ENCODE measurements at places on chromosomes 2 and 18. TPM values are rescaled to one million over a fixed set of nuclear protein-coding genes. Genes with fewer than 3 reads are reported as not detected.
A peak's percentile ranks its signal among the peaks of the same experiment; 100 is the strongest.

GRCh38 chr2:218245214-218245613 is 15.6 kb upstream of the GPBAR1 start:
- DNase-seq = peak; percentile 86
- H3K4me1 ChIP-seq = peaks cover 39% of the 10 kb centered on the region
- H3K27ac ChIP-seq = peak overlapping the region; percentile 84
- H3K27me3 ChIP-seq = no peaks in the 10 kb centered on the region
- no peak overlapping the region for H3K4me3 ChIP-seq

GRCh38 chr2:166229678-166230023 is 101.8 kb upstream of the SCN1A start:
- H3K27me3 ChIP-seq = no peaks in the 10 kb centered on the region
- H3K27ac ChIP-seq = no peak overlapping the region
- DNase-seq = no peak
- H3K36me3 ChIP-seq = no peaks in the 10 kb centered on the region
- no peak overlapping the region for H3K4me3 ChIP-seq

DNA sequence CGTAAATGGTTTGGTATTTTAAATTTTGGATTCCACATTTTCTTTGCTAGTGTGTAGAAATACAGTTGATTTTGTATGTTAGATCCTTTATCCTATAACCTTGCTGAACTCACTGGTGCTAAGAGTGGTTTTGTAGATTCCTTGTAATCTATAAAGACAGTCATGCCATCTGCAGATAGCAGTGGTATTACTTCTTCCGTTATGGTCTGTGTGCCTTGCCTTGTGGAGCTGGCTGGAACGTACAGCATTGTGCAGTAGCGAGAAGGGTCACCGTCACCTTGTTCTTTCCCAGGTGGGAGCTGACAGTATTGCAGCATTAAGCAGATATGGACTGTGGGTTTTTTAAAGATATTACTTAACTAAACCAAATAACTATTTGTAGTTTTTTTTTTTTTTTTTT is 33.7 kb downstream of the ATP9B start:
- no peaks in the 10 kb centered on the region for H3K4me1 ChIP-seq
- no peak overlapping the region for H3K27ac ChIP-seq
- no peak overlapping the region for H3K4me3 ChIP-seq

DNA sequence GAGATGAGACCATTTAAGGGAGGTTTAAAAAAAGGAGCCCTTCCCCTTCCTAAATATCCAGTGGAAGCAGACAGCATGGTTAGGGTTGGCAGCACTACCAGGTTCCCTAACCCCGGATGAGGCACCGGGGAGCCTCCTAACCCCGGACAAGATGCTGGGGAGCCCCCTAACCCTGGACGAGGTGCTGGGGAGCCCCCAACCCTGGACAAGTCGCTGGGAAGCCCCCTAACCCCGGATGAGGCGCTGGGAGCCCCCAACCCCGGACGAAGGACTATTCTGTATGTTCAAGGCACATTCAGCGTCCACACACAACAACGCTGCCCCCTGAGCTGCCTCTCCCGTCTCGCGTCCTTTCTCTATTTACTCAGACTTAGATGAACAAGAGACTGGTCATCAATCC is 51.9 kb downstream of the ANKMY1 start:
- H3K4me3 ChIP-seq = no peak overlapping the region
- DNase-seq = no peak
- no peaks in the 10 kb centered on the region for H3K27me3 ChIP-seq
- H3K4me1 ChIP-seq = no peaks in the 10 kb centered on the region

The SNED1 gene
- total RNA-seq = 0.09 TPM

The SCYGR2 gene
- not detected for total RNA-seq

The SIX2 gene
- 0.89 TPM for total RNA-seq

The CUL3 gene
- 47.6 TPM for total RNA-seq

The LPIN1 gene
- total RNA-seq = 45.6 TPM

The RPIA gene
- 6.4 TPM for total RNA-seq

DNA sequence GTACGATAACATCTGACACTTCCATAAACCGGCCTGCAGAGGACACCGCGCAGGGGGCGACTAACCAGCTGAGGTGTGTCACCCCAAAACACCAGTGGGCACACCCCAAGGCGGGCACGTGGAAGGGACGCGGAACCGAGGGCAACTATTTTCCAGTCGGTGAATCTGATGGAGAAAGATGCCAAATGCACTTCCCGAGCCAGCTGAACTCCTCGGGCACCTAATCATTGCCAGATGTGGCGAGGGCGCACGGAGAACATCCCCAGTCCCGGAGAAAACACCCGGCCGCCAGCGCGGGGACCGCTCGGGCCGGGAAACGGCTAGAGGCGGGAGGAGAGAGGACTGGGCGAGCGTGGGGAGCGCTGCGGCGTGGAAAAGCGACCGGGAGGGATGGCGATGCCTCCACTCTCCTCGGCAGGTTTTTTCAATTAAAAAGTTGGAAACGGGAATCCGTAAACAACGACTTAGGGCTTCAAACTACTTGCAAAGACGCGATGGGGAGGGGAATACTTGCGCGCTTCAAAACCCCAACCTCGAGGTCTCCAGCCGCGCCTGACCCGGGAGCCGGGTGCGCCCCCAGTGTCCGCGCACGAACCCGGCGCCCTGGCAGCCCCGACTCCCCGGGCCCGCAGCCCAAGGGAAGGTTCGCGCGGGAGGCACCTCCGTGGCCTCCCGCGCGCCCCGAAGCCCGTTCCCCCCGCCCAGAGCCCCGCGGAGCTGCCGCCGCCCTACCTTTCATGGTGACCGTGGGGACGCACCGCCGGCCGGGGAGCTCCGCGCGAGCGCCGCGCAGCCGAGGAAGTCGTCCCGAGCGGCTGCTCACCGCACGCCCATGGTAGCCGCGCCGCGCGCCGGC is 497 bp downstream of the COLEC12 start:
- peak overlapping the region; percentile 97 for H3K4me3 ChIP-seq
- H3K36me3 ChIP-seq = no peaks in the 10 kb centered on the region
- H3K27me3 ChIP-seq = no peaks in the 10 kb centered on the region
- no peak overlapping the region for H3K27ac ChIP-seq
- DNase-seq = peak; percentile 65

The PROM2 gene
- total RNA-seq = 16.0 TPM

DNA sequence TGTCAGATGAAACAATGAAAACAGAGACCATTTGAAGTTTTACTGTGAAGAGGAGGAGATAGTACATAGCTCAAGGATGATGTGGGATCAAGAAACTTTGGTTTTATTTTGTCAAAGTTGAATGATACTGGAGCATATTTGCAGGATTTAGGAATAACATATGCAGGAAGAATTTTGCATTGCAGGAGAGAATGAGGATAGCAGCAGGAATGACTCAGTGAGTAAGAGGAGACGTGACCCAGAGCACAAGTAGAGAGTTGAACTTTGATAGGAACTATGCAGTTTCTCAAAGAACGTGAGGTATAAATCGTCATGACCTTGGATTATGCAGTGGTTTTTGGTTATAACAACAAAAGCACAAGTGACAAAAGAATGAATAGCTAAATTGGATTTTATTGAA is 47.7 kb downstream of the MAPRE2 start:
- no peaks in the 10 kb centered on the region for H3K27me3 ChIP-seq
- no peak for DNase-seq
- no peaks in the 10 kb centered on the region for H3K36me3 ChIP-seq
- peaks cover 30% of the 10 kb centered on the region for H3K4me1 ChIP-seq
- H3K4me3 ChIP-seq = no peak overlapping the region

- no peaks in the 10 kb centered on the region for H3K27me3 ChIP-seq
- H3K4me1 ChIP-seq = no peaks in the 10 kb centered on the region
- H3K4me3 ChIP-seq = no peak overlapping the region
Observed at GRCh38 chr2:164008752-164009151, 272.9 kb upstream of the FIGN start.

The DLGAP1 gene
- 7.9 TPM for total RNA-seq

GRCh38 chr2:107988108-107988507 is 1.8 kb downstream of the SLC5A7 start:
- no peaks in the 10 kb centered on the region for H3K4me1 ChIP-seq
- no peak overlapping the region for H3K4me3 ChIP-seq
- no peak overlapping the region for H3K27ac ChIP-seq
- no peak for DNase-seq

DNA sequence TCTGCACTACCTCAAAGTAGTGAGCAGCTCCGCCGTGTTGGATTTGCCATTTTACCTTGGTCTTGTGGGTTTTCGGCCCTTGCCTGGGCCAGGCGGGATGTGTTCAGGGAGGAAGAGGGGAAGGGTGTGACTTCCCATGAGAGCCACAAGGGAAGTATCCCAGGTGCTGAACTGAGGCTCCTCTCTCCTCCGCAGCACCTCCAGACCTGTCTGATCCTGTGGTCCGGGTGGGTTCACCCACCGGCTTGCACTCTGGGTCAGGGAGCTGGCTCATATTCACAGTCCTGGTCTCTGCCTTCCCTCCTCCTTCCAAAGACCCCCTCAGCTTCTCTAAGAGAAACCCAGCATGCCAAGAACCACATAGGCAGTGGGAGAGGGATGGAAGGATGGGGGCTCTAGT is 235.8 kb downstream of the SEPTIN10 start:
- peaks cover 7% of the 10 kb centered on the region for H3K4me1 ChIP-seq
- H3K36me3 ChIP-seq = no peaks in the 10 kb centered on the region
- H3K4me3 ChIP-seq = no peak overlapping the region
- no peak for DNase-seq
- peaks cover 15% of the 10 kb centered on the region for H3K27me3 ChIP-seq

DNA sequence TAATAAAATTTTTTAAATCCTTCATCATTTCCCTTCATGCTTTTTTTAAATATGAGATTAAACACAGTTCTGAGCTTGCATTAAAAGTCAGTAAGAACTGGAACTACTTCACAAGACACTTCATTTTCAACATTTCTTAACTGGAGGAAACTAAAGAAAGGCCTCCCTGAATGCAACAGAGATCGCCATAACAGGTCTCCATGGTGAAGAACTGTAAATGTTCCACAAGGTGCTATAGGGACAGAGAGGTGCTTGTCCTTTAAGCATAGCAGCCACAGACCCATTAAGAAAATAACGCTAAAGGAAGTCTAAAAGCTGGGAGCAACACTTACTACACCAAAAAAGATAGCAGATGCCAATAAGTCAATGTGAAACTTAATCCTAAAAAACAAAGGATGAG is 8.5 kb downstream of the STAM2 start:
- peaks cover 18% of the 10 kb centered on the region for H3K4me1 ChIP-seq
- no peak overlapping the region for H3K4me3 ChIP-seq
- H3K27ac ChIP-seq = no peak overlapping the region
- H3K36me3 ChIP-seq = no peaks in the 10 kb centered on the region
- no peak for DNase-seq

DNA sequence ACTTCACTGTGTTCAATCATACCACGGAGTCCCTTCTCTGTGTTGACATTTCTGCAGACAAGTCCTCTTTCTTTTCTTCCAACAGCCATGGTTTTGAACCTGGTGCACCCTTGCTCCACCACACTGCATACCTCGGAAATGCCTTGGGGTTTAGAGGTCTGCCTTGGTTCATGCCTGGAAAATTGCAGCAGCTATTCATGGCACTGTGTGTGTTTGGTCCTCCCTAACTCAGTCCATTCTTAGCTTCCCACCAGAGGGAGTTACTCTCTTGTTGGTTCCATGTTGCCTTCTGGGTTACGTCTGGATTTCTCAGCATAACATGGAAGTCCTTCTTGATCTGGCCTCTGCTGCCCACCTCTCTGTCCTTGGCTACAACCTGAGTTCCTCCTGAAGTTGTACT is 206.0 kb downstream of the FHOD3 start:
- no peak for DNase-seq
- H3K4me3 ChIP-seq = no peak overlapping the region
- peaks cover 8% of the 10 kb centered on the region for H3K4me1 ChIP-seq
- H3K27ac ChIP-seq = peak overlapping the region; percentile 15

- H3K27me3 ChIP-seq = no peaks in the 10 kb centered on the region
- DNase-seq = no peak
- H3K36me3 ChIP-seq = no peaks in the 10 kb centered on the region
- no peaks in the 10 kb centered on the region for H3K4me1 ChIP-seq
Observed at GRCh38 chr2:185181901-185182300, 556.7 kb upstream of the FSIP2 start.

The SLC11A1 gene
- total RNA-seq = 0.25 TPM

The TWIST2 gene
- total RNA-seq = not detected

The FSIP2 gene
- 13.8 TPM for total RNA-seq

- no peaks in the 10 kb centered on the region for H3K36me3 ChIP-seq
- peak; percentile 73 for DNase-seq
- no peak overlapping the region for H3K4me3 ChIP-seq
- peaks cover 26% of the 10 kb centered on the region for H3K27me3 ChIP-seq
Observed at GRCh38 chr2:172461591-172462372, 34.4 kb downstream of the ITGA6 start.

The ECEL1 gene
- 1.6 TPM for total RNA-seq

DNA sequence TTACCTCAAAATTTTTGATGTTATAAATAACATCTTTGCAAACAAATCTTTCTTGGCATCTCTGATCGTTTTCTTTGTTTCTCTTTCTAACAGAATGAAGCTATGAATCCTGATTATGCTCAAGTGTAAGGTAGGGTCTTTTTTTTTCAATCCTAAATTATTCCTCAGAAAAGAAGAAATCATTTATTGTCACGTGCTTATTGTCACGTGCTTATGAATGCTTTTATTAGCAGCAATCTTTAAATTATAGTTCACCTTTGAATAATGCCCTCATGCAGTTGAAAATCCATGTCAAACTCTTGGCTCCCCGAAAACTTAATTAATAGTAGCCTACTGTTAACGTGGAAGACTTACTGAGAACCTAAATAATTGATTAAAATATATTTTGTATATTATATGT is 39.2 kb upstream of the EPAS1 start:
- no peak for DNase-seq
- no peak overlapping the region for H3K4me3 ChIP-seq
- no peak overlapping the region for H3K27ac ChIP-seq
- H3K36me3 ChIP-seq = no peaks in the 10 kb centered on the region
- peaks cover 7% of the 10 kb centered on the region for H3K4me1 ChIP-seq

The RESP18 gene
- not detected for total RNA-seq

GRCh38 chr18:79000997-79001396 is 21.4 kb downstream of the SALL3 start:
- H3K36me3 ChIP-seq = no peaks in the 10 kb centered on the region
- H3K4me3 ChIP-seq = no peak overlapping the region
- H3K4me1 ChIP-seq = no peaks in the 10 kb centered on the region
- H3K27me3 ChIP-seq = no peaks in the 10 kb centered on the region
- no peak overlapping the region for H3K27ac ChIP-seq

- no peak overlapping the region for H3K27ac ChIP-seq
- no peaks in the 10 kb centered on the region for H3K4me1 ChIP-seq
- no peak overlapping the region for H3K4me3 ChIP-seq
- no peaks in the 10 kb centered on the region for H3K36me3 ChIP-seq
- peak; percentile 92 for DNase-seq
Observed at GRCh38 chr2:189092936-189093335, 86.6 kb downstream of the COL5A2 start.

- no peak for DNase-seq
- no peak overlapping the region for H3K4me3 ChIP-seq
- no peaks in the 10 kb centered on the region for H3K27me3 ChIP-seq
Observed at GRCh38 chr2:44572196-44572900, 210.6 kb downstream of the CAMKMT start.

The LONRF2 gene
- total RNA-seq = 0.83 TPM
